IgD-negative memory B cell (primary cell): ENCODE measurements at places on chromosomes 5 and 9. TPM values are rescaled to one million over a fixed set of nuclear protein-coding genes. Genes with fewer than 3 reads are reported as not detected.

Gene CDX1
- not detected for polyA plus RNA-seq

Gene SNCAIP
- polyA plus RNA-seq, result not detected

Gene SLC4A9
- not detected for polyA plus RNA-seq

Gene PIGO
- 23.9 TPM for polyA plus RNA-seq

Gene C5orf58
- polyA plus RNA-seq, result not detected

Gene PTPRD
- polyA plus RNA-seq, result not detected

Gene AHRR
- 0.05 TPM for polyA plus RNA-seq

Gene ADAMTS2
- not detected for polyA plus RNA-seq

Gene RANBP3L
- not detected for polyA plus RNA-seq

Gene BARX1
- 0.33 TPM for polyA plus RNA-seq
